ENCODE measurements at places on chromosomes 12 and 14.

DNA sequence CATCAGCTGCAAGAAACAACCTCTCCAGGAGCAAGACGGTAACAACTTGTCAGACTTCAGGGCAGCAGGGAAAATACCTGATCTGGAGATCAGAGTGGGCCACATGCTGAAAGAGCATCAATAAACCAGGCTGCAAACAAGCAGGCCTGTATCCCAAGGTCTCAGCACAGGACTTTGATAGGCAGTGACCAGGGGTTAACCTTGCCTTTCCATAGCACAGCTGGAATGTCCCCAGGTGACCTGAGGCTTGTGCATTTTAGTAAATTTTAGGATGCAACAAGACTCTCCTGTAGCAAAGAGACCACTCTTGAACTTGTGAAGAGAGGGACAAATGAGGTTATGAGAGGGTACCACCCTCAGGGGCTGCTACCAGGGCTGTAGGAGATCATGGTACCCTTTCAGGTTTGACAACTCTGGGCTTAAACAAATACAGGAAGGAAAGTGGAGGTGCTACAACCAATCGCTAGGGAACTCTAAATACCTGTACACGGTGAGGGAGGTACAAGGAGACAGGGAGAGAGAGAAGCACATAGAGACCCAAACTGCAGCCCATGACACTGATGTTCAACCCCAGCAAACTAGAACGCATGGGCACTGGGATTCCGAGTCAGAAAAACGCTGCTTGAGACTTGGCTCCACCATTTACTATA lies 95.4 kb upstream of the EVL start:
- no peak for DNase-seq

GRCh38 chr12:14272956-14273912 lies 92.2 kb upstream of the ATF7IP start:
- peak; percentile 91 for DNase-seq

- no peak for DNase-seq
Measured at GRCh38 chr12:40988355-40988754, 199.8 kb upstream of the PDZRN4 start.

GRCh38 chr12:83666690-83667089 lies 980.0 kb downstream of the TMTC2 start:
- DNase-seq: no peak

DNA sequence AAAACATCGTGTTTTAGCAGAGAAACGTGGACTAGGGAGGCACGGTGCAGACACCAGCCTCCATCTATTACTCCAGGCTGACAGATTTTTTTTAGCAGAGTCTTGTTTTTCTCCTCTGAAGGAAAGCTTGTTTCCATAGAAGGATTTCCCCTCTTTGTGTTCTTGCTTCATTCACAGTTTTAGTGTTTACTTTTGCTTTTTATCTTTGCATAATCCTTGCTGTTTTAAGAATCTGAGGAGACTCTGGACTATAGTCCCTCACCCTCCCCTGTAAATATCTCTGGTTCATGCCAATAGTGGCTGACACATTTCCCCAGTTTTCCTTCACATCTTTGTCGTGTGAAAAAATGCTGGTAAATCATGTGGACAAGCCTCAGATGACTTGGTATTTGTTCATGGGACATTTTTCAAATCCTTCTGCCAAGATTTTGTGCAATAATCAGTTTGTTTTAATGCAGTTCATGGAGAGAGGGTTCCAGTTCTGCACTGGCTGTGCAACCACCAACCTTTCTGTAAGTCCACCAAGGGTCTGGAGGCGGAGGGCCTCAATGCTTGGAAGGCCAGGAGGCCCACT lies 39.9 kb upstream of the TMCC3 start:
- no peak for DNase-seq

- no peak for DNase-seq
Measured at GRCh38 chr14:42090122-42090521, 483.4 kb downstream of the LRFN5 start.

DNA sequence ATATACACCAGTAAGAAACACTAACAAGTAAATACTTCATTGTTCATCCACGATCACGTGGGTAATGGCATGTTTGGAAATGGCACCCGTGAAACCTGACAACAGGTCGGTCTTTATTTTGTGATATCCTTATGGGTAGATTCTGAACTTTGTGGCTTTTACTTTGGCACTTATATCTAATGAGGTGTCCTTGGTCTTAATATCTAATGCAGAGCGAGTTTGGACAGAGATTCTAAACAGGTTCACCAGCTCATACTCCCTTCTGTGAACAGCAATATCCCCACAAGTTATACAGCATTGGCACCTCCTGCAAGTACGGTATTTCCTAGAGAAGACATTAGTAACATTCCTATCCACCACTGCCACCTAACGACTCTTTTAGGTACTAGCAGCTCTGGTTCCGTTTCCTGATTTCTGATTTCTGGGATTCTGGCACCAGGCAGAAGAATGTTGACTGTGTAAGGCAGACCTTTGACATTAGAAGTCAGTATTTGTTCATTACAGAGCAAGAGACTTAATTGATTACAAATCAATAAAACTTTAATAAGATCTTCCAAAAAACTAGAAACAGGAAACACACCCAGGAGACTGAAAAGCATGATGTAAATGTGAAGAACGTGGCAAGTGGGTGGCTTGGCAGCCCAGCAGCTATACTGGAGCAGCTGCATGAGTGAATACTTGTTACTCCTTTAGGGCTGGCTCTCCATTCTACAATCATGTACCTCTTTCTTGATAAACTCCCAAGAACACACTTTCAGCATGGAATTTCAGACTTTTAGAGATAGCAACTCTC lies 2.5 kb downstream of the ANG start:
- DNase-seq: peak; percentile 74

- peak; percentile 98 for DNase-seq
Measured at GRCh38 chr12:48972213-48972951, 847 bp upstream of the WNT10B start.

DNA sequence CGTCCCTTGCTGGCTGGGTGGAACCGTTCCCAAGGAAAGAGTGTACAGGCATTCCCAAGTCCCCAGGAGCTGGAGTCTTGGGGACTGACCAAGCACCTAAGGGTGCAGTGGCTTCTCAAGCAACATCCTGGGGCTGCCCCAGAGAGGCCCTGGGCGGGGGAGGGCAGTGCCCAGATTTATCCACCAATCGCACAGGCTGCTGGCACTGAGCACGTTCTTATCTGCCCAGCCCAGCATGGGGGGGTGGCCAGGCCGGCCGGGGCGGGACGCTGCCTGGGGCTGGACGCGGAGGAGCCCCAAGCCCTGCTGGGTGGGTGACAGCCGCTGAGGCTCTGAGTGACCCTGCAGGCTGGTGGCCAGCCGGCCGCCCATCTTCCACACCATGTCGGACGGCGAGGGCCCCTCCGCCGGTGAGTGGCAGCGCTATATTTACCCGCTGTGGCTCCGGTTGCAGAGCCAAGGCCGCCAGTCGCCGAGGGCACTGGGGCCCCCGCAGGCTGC lies 53.4 kb downstream of the CYP46A1 start:
- no peak for DNase-seq

DNA sequence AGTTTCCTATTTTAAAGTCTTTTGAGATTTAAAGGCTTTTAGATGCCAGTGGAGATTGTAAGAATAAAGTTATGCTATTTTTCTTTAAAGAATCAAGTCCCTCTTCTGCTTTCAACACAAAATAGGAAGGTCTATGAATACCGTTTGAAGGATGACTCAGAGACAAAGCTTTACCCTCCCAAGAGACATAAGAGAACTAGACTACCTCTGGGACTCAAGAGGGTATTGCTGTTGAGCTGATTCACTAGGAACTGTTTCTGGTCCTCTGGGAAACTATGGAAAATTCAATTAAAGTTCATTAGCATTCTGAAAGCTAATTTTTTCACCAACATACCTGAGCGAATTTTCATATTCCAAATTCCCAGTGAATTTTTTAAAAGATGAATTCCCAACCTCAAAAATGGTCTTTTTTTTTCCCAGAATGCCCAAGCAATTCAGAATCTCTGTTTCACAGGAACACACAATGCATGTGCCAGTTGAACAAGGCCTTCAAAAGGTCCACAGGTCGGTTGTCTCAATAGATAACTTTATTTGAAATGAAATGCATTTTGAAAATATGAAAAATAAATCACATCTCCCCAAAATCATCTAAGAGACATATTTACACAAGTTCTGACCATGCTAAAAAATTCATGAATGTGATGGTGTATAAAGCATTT lies 6.5 kb downstream of the PHLDA1 start:
- DNase-seq: peak; percentile 90

DNA sequence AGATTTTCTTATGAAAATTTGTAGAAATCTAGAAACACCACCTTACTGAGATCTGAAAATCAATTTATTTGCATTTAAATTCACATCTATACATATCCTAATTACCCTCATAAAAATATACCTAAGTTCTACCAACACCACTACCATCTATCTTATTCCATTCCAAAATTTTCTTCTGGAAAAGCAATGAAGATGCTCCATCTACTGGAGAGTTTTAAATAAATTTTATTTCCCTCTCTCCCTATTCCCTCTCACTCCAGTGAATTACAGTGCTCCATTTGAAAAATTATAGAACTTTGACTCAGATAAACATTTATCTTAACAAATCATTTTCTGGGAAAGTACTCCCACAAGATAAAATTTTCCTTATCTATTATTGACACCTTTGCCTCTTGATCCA lies 2.3 kb upstream of the C14orf39 start:
- DNase-seq: no peak

DNA sequence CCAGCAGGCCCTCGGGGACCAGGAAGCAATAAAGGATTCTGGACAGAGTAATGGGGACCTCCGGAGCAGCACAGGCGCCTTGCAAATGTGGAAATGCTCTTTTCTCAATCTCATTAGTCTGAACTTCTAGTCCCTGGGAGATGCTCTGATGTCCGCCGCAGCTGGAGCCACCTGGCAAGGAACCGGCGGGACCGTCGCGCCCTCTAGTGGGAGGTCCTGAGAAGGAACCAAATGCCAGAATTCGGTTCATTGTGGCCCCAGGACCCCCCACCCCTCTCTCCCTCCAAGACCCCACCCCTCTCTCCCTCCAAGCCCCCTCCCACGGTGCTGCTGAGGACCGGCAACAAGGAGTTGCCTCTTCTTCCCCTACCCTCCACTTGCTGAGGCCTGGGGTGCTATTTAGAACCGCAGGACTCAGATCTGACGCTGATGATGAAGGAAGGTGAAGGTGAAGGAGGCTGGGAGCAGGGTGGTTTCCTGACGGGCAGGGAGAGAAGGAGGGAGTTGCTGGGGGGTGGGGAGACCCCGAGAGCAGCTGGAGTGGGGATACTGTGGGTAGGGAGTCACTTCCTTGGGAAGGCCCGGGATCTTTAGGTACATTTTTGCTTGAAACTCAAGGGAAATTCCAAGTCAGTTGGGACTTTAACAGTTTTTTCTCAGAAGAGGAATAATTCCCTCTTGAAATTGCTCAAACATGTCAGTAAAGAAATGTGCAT lies 42.5 kb downstream of the SMIM41 start:
- peak; percentile 76 for DNase-seq

DNA sequence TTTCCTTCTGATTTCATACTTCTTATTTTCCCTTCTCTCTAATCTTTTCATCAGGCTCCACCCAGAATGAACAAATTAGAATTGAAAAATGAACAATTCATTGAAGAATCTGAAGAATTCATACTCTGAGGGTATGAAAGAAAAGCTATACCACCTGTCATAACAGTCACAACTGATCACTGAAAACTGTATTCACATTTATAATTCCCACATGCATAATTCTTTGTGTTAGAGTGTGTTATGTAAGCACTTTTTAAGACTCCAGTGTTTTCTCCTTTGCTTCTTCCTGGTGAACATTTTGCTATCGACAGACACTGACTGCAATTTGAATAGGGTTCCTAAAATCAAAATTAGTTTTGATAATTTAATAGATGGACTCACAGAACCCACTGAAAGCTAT lies 271.2 kb downstream of the SLC16A7 start:
- DNase-seq: no peak

DNA sequence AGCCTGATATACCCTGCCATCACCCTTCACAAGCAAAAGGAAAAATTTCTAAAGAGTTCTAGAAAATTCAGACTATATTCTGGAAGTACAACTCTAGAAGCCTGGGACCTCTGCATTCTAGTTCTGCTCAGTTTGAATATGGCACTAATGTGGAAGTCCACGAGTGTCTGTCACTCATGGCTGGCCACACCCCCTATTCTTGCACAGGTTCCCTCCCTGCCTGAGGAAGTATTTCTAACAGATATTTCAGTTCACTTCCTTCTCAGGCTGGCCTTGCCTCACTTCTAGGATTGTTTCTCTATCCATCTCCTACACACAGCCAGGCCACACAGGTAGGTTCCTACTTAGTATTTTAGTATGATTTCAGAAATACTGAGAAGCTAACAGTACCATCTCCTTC lies 67.4 kb downstream of the PHLDA1 start:
- DNase-seq: peak; percentile 89

DNA sequence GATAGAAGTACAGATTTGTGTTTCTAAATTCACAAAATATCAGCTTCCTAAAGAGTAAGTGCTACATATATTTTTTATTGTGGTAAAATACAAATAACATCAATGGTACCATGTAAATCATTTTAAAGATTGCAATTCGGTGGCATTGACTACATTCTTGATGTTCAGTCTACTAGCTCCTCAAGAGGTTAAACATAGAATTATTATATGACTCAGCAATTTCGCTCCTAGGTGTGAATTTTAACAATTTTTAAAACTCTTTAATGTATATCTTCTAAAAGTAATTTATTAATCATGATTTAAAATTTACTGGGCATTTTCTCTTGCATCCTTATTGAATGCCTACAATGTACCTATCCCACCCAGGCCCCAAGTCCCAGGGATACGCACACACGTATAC lies 29.8 kb upstream of the OAS1 start:
- no peak for DNase-seq

- DNase-seq: no peak
Measured at GRCh38 chr12:122843455-122843854, 8.2 kb downstream of the HIP1R start.

DNA sequence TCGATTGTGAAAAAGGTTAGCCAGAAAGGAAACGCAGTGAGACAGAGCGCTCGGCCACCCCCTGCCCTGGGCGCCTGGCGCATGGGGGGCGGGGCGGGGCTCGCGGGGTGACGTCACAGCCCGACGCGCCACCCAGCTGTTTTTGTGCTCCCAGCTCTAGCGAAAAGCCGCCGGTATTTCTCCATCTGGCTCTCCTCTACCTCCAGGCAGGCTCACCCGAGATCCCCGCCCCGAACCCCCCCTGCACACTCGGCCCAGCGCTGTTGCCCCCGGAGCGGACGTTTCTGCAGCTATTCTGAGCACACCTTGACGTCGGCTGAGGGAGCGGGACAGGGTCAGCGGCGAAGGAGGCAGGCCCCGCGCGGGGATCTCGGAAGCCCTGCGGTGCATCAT lies at the start of gene GABARAPL1:
GABARAPL1 (plus strand) TSS at position 139 of the 393 bp plus-strand sequence; CDS start at position 392, 253 bp downstream.
- DNase-seq: peak; percentile 84

GRCh38 chr12:129704232-129704830 lies 199.5 kb downstream of the TMEM132D start:
- no peak for DNase-seq

- no peak for DNase-seq
Measured at GRCh38 chr12:88273450-88273849, 131.3 kb downstream of the TMTC3 start.

DNA sequence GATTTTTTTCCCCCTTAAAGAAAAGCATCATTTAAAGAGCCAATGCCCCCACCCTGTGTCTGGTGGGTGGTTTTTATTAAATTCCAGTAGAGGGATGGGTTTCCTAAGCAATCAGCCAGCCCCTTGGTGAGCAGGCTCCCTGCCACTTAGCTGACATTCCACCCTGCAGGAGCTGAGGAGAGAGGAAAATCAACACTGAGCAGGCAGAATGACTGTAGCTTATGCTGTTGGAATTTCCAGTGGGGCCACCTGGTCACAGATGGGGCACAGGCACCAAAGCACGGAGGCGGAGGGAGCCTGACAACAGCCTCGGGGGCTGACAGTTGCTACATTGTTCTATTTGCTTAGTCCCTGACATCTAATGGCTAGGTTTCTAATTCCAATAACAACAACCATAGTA lies 127.7 kb downstream of the TMEM30B start:
- no peak for DNase-seq

- DNase-seq: no peak
Measured at GRCh38 chr12:104022786-104023185, 27.2 kb downstream of the GLT8D2 start.
